ENCODE measurements at places on chromosomes 5 and 9.

DNA sequence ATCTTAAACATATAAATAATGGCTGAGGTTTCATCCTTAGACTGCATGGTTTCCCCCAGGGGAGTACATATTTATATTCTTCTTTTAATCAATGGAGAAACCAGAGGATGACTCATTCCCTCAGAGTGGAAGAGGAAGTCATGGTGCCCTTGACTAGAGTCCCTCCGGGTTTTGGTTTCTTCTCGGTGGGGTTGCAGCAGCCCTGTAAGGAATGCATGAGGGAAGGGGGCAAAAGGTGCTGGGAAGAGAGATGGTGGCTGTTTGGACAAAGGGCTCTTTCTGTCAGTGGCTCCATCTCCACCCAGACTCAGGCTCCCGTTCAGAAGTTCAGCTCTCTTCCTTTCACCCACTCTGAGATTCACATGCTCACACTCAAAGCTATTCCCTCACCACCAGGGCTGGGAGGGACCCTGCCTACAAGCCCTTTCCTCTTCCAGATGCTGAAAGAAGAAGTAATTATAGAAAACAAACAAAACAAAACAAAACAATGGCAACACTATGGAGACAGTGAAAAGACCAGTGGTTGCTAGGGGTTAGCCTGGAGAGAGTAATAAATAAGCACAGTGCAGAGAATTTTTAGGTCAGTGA lies 129.8 kb upstream of the IL12B start:
- no peak for DNase-seq

DNA sequence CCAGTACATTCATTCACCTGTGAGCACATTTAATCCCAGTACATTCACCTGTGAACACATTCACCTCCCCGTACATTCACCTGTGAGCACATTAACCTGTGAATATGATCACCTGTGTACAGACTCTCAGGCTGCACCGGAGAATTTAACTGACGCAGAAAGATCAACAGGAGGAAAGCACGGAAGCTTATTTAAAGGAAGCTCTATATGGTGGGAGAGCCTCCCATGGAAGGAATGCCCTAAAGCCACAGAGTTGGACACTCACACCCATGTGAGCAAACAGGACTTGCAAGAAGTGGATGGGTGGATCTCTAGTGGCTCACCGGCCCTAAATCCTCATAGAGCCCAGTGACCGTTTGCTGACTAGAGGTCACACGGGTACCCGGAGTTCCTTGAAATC lies 38.2 kb downstream of the TRIP13 start:
- no peak for DNase-seq

DNA sequence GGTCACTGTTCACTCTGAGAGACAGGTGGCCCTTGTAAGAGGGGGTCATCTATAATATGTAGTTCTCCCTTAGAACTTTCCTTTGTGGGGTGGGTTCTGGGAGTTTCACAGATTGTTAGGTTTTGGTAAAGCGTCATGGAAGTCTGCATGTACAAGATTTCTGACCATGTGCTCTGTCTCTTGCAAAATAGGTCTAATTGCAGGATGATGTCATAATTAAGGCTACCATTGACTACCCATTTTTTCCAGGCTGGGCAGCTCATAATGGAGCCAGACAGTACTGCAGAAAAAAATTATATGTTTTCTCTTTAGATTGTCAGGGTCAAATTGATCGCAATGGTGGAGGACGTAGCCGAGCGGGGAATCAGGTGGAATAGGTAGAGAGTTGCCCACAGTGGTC lies 3.7 kb upstream of the GM2A start:
- DNase-seq, result no peak

GRCh38 chr9:91825422-91825821 lies 124.6 kb downstream of the ROR2 start:
- no peak for DNase-seq

DNA sequence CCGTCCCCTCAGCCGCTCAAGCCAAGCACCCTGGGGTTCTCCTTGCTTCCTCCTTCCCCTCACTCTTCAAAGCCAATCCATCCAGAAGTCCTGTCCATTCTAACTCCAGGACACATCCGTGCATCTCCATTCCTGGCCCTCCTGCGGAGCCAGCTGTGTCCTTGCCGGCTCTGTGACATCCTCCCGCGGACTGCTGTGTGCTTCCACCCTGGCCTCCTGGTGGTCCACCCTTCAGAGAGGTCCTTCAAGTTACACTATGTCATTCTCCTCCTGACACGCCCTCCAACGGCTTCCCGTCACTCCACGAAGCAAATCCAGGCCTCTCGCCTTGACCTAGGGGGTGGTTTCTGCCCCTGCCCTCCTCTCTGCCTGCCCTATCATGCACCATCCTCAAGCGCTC lies 13.0 kb upstream of the SCGB3A1 start:
- no peak for DNase-seq

- no peak for DNase-seq
These were observed 145.6 kb downstream of the PPP2R2B start for GRCh38 chr5:146732962-146733361.

DNA sequence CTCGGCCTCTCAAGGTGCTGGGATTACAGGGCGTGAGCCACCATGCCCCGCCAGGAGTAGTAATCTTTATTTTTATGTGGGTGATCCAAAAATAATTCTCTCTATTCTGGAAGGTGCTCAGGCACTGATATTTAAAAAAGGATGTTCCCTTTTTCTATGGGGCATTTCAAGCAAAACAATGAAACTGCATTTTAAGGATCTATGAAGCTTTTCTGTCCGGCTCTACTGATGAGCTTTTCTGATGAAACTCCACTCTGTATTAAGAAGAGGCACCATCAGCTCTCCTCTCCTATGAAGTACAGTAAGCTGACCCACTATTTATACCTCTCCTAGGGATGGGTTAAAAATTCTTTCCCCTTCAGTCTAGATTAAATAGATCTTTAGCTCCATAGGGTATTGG lies 7.4 kb downstream of the ADAM19 start:
- DNase-seq, result no peak

DNA sequence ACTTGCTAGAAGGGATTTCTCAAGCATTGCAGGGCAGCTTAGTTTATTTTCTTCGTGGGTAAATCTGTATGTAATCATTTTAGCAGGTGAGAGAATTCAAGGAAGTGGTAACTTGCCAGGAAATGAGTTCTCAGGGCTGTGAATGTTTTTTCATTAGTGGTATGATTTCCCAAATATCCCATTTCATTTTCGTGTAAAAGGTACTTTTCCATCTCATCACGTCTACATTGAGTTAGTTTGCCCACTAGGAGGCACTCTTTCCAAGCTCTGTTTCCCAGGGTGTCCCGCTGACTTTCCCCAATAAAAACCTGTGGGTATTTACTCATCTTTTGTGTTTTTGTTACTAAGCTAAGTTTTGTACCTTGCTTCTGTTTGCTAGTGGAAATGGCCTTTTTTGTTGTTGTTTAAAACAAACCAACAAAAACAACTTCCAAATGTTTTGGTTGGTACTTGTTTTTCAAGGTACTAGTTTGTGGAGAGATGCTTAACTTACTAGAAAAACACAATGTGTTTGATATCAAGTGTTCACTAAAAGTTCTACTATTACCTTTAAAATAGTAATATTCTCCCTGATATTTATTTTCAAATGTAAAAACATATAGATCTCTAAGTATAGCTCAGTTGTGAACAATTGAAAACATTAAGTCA lies 373.6 kb downstream of the ADGRV1 start:
- DNase-seq, result peak; percentile 45

GRCh38 chr5:173762045-173762444 lies 126.1 kb upstream of the CPEB4 start:
- no peak for DNase-seq

GRCh38 chr5:98397081-98397480 lies 376.4 kb upstream of the RGMB start:
- no peak for DNase-seq

- peak; percentile 97 for DNase-seq
These were observed 1.3 kb upstream of the DUSP1 start for GRCh38 chr5:172772112-172772906.

- DNase-seq, result no peak
These were observed 16.9 kb downstream of the SEMA6A start for GRCh38 chr5:116557669-116558271.

- DNase-seq, result no peak
These were observed 169.2 kb downstream of the ENTREP1 start for GRCh38 chr9:69494208-69494607.

- no peak for DNase-seq
These were observed 96.8 kb downstream of the PHF2 start for GRCh38 chr9:93673021-93673838.

DNA sequence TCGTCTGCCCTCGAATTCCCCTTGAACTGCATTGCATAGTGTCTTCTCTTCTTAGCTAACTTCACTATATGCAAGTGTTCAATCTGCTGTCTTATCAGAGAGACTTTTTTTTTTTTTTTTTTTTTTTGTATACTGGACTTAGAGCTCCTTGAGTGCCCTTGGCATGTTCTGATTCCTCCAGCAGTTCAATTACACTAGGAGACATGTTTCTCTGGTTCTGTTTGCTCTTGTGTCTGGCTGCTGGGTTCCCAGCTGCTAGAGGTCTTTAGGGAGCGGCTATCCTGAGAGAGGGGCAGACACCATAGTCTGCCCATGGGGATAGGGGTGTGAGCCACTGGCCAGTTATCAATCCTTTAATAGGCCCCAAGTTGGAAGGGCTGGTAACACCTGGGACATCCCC lies 13.1 kb downstream of the OR2S2 start:
- DNase-seq, result no peak

All from CD4-positive, alpha-beta T cell treated with Interleukin-21 for 1 hour (primary cell).